Activated CD4-positive, alpha-beta T cell treated with anti-CD3 and anti-CD28 coated beads for 36 hours (primary cell): ENCODE measurements at places on chromosomes 11 and 22. TPM values are rescaled to one million over a fixed set of nuclear protein-coding genes. Genes with fewer than 3 reads are reported as not detected.

Gene SLC43A3
- 333 TPM for total RNA-seq

Gene HEPN1
- not detected for total RNA-seq

Gene VPS51
- total RNA-seq = 94.3 TPM

Gene COMMD9
- total RNA-seq = 33.0 TPM

Gene PLAAT4
- total RNA-seq = 16.8 TPM

Gene LMO2
- total RNA-seq = not detected

Gene CCDC89
- total RNA-seq = not detected

Gene CRYBB3
- total RNA-seq = 0.34 TPM

Gene OR52H1
- total RNA-seq = not detected

Gene SAA1
- total RNA-seq = not detected

Gene KCNK7
- total RNA-seq = 0.37 TPM

Gene ART5
- not detected for total RNA-seq

Gene CARD18
- total RNA-seq = not detected

Gene PRODH
- total RNA-seq = not detected

DNA sequence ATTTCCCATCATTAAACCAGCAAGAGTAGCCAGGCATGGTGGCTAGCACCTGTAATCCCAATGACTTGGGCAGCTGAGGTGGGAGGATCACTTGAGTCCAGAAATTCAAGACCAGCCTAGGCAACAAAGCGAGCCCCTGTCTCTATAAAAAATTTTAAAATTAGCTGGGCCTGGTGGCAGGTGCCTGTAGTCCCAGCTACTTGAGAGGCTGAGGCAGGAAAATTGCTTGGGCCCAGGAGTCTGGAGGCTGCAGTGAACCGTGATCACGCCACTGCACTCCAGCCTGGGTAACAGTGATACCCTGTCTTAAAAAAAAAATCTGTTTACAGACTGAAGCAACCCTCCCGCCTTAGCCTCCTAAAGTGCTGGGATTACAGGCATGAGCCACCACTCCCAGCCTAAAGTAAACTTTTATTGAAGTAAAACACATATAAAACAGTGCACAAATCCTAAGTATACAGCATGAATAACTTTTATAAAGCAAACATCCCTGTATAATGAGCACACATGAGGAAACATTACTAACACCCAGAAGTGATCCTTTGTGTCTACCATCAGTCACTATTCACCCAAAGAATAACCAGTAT lies 12.6 kb downstream of the UCP3 start:
- DNase-seq = no peak

- DNase-seq = no peak
Observed at GRCh38 chr11:105870516-105871113, 151.4 kb downstream of the MSANTD4 start.

DNA sequence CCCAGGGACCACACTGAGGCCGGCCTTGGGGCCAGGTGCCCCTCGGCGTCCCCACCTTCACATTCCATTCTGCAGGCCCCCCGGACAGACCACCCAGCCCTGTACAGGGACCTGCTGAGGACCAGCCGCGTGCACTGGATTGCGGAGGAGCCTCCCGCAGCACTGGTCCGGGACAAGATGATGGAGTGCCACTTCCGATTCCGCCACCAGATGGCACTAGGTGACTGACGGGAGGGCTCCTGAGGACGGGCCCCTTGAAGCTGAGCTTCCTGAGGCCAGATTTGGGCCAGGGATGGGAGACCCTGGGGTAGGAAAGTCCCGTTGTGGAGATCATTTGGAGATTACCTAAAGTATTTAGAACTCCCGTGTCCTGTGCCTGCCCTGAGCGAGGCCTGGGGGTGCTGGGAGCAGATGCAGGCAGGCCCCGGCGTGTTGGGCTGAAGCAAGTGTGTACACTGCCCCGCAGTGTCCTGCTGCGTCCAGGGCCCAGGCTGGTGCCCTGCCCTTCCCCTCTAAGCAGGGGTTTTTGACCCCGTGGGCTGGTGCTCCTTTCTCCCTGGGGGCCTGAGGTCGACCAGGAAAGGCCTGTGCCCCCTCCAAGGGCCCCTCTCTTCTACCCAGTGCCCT lies 20.0 kb downstream of the TRMU start:
- DNase-seq = peak; percentile 79

- DNase-seq = no peak
Observed at GRCh38 chr22:18996376-18996900, 60.3 kb upstream of the PRODH start.

- no peak for DNase-seq
Observed at GRCh38 chr11:60396799-60397198, 540 bp downstream of the MS4A14 start.

DNA sequence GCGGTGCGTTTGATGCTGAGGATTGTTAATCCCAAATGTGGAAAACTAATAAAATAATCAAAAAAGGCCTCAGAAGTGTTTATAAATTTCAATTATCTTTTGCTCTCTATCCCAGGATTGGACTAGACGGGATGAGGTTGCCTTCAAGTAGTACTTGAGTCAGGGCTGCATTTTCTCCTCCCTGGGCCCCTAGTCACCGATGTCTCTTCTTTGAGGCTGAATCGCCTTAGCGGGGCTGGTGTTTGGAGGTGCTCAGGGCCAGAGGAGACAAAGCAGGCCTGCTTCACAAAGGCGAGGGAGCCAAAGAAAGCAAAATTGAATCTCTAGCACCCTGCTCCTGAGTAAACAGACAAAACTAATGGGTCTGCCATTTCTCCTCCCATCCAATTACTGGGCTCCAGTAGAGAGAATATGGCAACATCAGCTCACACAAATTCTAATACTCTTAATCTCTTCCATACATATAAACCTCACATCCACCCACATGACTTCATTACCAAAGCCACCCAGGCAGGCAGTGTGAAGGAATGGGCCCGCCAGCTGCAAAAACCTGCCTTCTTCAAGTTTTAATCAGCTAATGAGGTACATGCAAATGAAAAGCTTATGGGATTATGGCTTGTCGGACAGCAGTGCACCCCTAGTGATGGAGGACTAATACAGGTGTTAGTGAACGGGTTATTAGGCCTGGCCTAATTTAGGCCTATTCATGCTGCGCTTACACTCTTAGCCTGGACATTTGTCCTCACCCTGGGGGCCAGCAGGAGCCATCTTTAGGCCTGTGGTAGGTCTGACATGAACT lies 52.7 kb upstream of the HTATIP2 start:
- no peak for DNase-seq

GRCh38 chr11:71223671-71224660 lies 28.4 kb downstream of the SHANK2 start:
- DNase-seq = no peak

DNA sequence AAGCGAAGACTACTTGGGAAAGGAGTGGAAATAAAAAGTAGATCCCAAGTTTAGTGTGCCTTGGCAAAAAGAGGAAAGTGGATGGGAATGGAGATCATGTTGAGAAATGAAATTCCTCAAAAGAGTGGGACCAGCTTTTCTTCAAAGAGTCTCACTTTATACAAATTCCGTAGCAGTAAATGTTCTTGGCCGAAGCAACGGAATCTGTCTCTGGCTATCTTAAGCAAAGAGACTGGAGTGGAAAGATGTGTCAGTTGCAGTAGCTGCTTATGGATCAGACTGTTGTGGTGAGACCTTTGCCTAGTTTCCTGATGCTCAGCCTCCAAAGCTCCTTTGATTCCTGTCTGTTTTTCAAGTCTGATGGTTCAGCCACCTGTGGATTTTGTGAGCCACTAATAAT lies 73.6 kb downstream of the CSTPP1 start:
- no peak for DNase-seq

- DNase-seq = no peak
Observed at GRCh38 chr11:69661413-69661715, 13.8 kb downstream of the LTO1 start.

DNA sequence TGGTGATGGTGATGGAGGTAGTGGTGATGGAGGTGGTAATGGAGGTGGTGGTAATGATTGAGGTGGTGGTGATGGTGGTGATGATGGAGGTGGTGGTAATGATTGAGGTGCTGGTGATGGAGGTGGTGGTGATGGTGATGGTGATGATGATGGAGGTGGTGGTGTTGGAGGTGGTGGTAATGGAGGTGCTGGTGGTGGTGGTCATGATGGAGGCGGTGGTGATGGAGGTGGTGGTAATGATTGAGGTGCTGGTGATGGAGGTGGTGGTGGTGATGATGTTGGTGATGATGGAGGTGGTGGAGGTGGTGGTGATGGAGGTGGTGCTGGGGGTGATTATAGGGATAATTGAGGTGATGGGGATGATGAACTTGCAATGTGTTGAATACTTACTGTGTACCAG lies 79.9 kb downstream of the MPPED1 start:
- no peak for DNase-seq

DNA sequence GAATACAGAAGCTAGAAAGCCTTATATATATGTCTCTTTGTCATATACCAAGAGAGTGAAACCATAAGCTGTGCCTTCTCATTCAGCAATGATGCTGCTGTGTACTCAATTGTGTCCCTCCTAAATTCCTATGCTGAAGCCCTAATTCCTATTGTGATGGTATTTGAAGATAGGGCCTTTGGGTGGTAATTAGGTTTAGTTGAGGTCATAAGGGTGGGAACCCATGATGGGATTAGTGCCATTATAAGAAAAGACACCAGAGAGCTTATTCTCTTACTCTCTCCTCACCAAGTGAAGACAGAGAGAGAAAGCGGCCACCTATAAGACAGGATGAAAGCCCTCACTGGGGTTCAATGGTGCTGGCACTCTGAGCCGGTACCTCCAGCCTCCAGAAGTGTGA lies 1191.3 kb upstream of the TENM4 start:
- no peak for DNase-seq

GRCh38 chr22:44401783-44402110 lies 89.0 kb upstream of the SHISAL1 start:
- DNase-seq = no peak

GRCh38 chr11:5293028-5293427 lies 8.7 kb downstream of the OR51B4 start:
- no peak for DNase-seq

- no peak for DNase-seq
Observed at GRCh38 chr22:25712661-25713400, 29.2 kb upstream of the MYO18B start.

DNA sequence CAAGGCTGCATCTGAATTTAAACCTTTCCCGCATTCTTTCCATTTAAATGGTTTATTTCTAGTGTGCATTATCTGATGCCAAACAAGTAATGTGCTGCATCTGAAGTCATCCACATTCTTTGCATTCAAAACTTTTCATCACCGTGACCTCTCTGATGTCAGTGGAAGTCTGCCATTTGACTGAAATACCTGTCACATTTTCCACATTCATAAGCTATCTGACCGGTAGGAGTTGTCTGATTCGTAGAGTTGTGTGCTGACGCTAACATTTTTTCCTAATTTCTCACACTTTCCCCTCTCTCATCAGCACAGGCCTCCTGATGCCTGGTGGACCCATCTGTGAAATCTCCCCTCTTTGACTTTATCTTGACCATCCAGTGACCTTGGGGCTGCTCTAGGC lies 79.9 kb upstream of the BARX2 start:
- no peak for DNase-seq

DNA sequence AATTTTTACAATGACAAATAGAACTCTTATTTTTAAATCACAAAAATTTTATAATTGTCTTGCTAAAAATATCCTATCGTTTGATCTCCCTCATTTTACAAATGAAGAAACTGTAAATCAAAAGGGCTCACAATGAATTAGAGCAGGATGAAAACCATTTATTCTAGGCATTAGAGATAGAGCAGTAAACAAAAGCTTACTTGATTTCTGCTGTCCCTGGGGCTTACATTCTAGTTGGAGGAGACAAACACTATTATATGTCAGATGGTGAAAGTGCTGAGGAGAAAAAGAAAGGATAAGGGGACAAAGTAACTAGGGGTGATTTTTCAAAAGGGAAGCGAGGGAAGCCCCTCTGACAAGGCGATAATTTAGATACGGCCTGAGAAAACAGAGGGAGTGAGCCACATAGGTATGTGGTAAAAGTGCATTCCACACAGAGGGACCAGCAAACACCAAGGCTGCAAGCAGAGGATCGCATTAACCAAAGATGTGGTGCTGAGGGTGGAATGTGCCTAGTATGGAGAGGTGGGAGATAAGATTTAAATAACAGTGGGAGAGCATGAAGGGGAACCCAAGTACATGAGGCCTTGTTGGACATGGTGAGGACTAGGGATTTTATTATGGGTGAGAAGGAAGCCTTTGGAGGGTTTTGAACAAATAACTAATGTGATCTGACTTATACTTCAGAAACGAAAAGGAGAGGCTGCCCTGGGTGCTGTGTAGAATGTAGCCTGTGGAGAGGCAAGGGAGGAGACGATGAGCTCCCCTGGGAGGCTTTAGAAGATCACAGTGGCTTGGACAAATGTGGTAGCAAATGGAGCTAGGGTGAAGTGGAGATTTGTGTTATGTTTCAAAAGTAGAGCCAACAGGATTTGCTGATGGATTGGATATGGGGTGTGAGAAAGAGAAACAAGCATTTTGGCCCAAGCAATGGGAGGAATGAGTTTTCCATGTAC lies 62.1 kb downstream of the PDHX start:
- no peak for DNase-seq

DNA sequence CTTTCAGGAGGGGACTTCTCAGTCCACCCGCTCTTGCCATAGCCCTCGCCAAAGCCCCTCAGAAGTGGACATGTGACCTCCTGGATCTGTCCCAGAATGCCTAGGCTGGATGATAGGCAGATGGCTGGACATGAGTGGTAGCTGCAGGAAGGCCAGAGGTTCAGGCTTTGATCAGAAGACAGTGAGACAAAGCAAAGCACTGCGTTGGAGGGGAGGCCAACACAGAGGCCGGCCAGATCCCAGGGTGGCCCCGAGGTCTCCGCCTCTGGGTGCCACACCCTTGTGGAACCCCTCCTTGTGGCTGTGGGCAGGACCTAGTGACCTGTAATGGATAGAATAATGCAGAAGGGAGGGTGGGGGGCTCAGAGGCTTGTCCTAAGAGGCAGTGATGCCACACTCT lies 147.6 kb downstream of the OPCML start:
- no peak for DNase-seq

- no peak for DNase-seq
Observed at GRCh38 chr22:49063545-49063890, 764.2 kb downstream of the BRD1 start.
